ENCODE measurements at places on chromosomes 6 and 20.

DNA sequence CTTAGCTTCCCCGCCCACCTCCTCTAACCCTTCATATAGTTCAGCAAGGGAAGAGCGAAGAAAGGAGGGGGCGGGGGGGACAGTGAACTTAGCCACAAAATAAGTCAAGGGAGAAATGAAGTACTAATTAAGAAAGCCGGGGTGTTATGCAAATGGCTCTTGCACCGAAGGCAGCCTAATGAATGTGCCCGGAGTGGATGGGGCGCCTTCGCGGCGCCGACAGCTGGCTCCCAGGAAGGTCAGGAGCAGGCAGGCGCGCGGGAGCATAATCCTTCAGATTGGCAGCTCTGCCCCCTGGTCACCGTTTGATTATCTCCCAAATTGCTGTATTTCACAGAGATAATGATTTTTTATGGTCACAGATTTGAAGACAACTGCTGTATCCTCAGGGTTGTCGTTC, 395.1 kb downstream of the TFAP2B start:
- peak; percentile 56 for DNase-seq

- DNase-seq: no peak
Measured at GRCh38 chr6:135318738-135319469, 137.8 kb downstream of the MYB start.

DNA sequence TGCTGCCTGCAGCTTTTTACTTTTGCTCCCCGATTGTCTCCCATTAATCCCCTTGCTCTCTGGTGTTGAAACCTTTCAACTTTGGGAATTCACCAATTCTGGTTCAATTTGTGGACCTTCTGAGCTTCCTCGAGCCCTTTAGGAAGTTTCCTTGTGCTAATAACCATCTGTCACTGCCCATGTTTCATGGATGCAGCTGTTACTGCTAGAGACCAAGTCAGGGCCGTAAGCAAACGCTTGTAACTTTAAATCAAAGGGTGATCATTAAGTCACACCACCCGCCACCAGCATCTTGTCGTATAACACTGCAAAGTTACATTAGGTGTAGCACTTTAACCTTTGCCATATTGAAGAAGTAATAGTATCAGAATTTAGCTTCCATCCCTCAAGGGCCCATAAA, 268.3 kb upstream of the SASH1 start:
- DNase-seq: no peak

- DNase-seq: no peak
Measured at GRCh38 chr6:155303361-155303870, 10.9 kb downstream of the TFB1M start.

- DNase-seq: no peak
Measured at GRCh38 chr6:8794420-8794819, 359.1 kb upstream of the SLC35B3 start.

- DNase-seq: no peak
Measured at GRCh38 chr6:154938221-154938580, 56.9 kb upstream of the TIAM2 start.

DNA sequence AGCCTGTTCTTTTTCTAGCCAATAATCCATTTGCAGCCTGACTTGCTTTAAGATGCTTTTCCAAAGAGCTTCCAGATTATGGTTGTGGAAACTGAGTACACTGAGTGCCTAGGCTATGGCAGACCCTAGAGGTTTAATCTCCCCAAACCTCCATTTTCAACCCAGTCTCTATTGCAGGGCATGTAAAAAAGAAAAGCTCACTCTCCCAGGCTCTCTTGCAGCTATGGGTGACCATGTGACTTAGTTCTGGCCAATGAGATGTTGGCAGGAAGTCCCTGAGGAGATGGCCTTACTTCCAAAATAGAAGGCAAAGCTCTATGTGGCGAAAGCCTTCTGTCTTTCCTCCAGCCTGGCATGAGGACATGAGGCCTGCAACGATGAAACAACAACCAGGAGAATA, 3.8 kb downstream of the PDRG1 start:
- no peak for DNase-seq

GRCh38 chr6:42407379-42407778, 44.3 kb downstream of the TRERF1 start:
- DNase-seq: no peak

DNA sequence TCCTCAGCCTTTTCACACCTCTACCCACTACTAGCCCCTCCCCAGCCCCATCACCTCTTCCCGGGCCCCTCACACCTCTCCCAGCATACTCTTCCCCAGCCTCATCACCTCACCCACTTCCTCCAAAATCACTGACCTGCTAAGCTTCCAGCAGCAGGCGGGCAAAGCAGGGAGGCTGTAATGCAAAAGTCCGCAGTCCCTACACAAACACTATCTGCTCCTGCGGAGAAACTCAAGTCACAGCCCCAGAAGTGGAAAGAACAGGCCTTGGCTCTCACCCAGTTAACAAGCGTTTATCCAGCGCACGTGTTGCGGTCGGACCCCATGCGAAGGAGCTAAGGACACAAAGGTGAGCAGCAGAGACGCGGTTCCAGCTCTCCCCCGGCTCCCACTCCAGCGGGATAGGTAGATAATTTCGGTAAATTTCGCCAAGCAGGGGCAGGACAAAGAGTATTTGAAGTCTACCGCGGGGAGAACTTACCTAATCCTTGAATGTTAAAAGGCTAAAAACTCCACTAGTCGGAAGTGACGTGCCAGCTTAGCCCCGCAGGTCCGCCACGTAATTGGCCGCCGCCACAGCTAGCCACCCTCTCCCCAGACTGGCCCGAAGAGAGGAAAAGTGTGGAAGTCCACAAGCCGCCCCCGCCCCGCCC, 728 bp upstream of the TRIM39 start:
- DNase-seq: no peak

- no peak for DNase-seq
Measured at GRCh38 chr20:59323731-59324130, 23.3 kb downstream of the EDN3 start.

GRCh38 chr6:142568857-142569597, 267.2 kb downstream of the ADGRG6 start:
- no peak for DNase-seq

- no peak for DNase-seq
Measured at GRCh38 chr6:14235653-14236356, 118.2 kb downstream of the CD83 start.

- no peak for DNase-seq
Measured at GRCh38 chr6:116267836-116268588, 11.7 kb downstream of the TSPYL1 start.

- DNase-seq: no peak
Measured at GRCh38 chr6:142855893-142856623, 88.9 kb downstream of the HIVEP2 start.

- no peak for DNase-seq
Measured at GRCh38 chr6:53645859-53646258, 19.7 kb downstream of the KLHL31 start.

- DNase-seq: no peak
Measured at GRCh38 chr6:135622081-135622480, 124.5 kb upstream of the AHI1 start.

DNA sequence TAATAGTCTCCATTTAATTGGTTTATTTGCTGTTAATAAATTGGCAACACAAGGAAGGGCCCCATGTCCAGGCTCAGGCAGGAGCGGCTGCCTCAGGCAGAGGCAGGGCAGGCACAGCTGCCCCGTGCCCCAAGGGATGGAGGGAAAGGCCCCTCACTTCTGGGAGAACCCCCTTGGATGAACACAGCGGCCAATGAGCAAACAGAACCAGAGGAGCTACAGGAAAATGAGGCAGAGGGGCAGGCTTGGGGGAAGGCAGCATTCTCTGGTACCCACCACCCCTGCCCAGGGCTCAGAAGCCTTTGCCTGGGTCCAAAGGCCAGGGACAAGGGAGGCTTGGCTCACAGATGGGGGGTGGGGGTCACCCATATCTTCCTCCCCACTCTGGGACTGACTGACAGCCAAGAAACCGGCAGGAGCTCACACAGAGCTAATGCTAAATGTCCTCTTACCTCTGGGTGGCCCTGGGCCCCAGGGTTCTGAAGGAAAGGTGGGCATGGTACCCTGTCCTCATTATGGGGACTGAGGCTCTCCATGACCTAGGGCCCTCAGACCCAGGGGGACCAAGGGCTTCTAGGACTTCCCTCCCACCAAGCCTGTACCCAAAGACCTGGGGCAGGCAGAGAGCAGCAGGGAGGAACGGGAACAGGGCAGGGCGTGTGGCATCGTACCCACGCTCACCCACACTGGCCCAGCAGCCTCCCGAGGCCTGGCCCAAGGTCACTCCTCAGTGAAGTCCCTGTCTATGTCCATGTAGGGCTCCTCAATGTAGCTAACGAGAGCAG, 47.0 kb downstream of the MYH7B start:
- peak; percentile 39 for DNase-seq

DNA sequence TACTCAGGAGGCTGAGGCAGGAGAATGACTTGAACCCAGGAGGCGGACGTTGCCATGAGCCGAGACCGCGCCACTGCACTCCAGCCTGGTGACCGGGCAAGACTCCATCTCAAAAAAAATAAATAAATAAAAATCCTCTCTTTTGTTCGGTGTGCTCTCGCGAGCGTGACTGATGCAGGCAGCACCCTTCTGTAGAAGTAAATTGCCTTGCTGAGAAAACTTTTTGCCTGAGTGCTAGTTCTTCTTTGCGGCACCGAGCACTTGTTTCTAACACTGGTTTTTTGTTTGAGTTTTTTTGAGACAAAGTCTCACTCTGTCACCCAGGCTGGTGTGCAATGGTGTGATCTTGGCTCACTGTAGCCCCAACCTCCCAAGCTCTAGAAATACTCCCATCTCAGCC, 30.5 kb downstream of the PLN start:
- no peak for DNase-seq

DNA sequence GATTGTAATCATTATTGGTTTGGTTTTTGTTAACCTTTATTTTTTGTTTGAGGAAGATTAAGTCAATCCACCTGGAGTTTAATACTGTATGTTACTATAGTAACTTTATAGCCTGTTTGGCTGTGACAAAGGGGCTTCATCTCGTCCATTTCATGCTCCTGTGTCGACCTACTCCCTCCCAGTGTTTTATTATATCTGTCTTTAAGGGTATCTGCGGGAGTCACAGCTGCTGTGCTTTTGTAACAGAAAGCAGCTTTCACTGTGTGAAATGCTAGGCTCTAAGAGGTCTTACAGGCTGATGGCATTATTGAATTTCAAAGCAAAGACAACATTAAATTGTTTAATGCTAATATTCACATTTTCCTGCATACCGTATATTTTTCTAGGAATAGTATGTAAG, 698.0 kb upstream of the POU3F2 start:
- DNase-seq: no peak

GRCh38 chr6:74690365-74690764, 515.5 kb downstream of the COL12A1 start:
- no peak for DNase-seq

DNA sequence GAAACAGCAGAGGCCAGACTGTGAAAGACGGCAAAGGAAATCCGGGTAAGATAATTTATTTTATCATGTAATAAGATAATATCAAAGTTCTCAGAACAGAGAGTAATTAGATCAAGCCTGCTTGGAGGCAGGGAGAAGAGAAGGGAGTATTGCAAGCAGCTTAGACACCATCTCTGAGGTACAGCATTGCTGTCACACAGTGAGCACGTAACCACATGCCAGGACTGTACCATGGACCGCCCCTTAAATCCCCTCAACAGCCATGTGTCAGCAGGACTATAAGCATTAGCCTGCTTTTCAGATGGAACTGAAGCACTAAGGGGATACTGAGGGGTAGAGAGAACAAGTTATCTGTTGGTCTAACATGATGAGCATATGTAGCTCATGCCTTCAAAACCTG, 141.5 kb downstream of the C6orf118 start:
- DNase-seq: no peak
